ENCODE measurements at places on chromosomes 11 and 22. TPM values are rescaled to one million over a fixed set of nuclear protein-coding genes. Genes with fewer than 3 reads are reported as not detected.

GRCh38 chr11:56716379-56716854, 17.5 kb downstream of the OR9G1 start:
- no peak for DNase-seq

GRCh38 chr11:134647066-134647743, 235.2 kb upstream of the B3GAT1 start:
- DNase-seq = no peak

GRCh38 chr22:30327864-30328345, 1.2 kb upstream of the TBC1D10A start:
- DNase-seq = no peak

DNA sequence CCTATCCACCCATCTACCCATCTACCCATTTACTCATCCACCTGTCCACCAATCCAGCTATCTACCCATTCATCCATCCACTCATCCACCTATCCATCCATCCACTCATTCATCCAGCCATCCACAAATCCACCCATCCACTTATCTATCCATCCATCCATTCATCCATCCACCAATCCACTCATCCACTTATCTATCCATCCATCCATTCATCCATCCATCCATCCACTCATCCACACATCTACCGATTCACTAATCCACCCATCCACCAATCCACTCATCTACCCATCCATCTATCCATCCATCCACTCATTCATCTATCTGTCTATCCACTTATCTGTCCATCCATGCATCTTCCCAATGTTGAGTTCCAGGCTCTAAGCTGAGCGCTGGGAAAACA, 1.7 kb upstream of the SPI1 start:
- DNase-seq = no peak

DNA sequence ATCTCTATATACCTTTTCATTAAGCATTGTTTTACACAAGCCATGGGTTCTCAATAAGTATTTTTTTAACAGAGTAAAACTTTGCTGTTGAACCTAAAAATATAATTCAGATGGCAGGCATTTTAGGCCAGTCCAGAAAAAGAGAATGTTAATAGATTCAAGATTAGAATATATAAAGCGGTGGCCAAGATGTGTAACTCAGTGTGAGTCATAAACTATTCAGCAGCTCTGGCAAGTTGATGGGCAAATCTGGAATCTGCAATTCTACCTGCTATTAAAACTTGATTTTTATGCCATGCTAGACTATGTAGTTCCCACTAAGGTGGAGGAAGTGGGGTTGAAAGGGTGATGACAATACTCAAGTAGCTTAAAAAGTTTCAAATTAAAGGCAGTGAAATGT, 45.4 kb downstream of the CASP12 start:
- no peak for DNase-seq

GRCh38 chr11:69892237-69892985, 73.2 kb upstream of the FGF3 start:
- DNase-seq = no peak

DNA sequence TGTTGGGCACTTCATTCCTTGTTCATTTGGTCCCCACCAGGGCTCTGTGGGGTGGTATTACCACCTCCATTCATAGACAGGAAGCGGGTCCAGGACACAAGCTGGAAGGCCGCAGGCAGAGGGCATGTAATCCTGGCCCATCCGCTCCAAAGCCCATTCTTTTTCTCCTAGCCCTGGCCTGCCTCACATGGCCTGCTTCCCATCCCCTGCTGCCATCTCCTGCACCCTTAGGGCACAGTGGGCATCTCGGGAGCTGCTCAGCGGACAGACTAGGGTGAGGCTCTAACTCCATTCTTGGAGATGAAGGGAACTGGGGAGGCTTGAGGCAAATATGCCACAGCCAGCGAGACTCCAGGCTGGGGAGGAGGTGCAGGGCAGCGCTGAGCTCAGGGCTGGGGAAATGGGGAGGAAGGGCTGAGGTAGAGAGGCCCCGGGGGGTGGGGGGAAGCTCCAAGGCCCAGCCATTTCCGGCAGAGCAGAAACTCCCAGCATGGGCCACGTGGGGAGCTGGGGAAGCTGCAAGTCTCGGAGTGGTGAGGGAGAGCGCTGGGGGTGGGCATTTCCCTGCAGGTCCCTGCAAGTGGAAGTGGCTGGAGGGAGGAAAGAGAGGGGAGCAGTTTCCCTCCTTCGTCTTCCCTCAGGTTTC, 14.3 kb upstream of the BCL9L start:
- no peak for DNase-seq

DNA sequence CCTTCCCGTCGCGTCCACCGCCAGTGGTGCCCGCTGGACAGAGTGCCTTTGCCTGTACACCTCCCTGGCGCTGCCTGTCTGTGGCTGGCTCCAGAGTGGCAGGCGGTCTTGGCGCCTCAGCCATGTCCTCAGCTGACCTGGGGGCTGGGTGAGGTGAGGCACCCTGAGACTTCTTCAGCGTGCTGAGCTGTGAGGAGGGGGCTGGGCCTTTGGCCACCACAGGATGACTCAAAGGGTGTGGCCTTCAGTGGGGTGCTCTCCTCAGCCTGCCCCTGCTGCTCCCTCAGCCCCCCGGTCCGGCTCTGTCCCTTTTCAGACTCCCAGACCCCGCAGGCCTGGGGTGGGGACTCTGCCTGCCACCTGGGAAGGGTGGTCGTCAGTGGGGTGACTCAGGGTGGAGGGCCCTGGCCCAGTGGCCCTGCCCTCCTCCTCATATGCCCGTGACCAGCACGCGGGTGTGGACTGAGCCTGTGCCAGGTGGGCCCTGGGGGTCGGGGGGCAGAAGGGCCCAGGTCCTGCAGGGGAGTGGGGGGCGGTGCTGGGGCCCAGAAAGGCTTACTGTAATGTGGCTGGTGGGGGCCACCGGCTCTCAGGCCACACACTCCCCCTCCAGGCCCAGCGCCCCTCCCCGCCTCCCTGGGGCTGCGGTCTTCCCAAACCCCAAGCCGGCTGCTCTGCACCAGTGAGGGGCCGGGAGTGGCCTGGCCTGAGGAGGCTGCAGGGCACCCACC, 15.9 kb downstream of the CRELD2 start:
- no peak for DNase-seq

DNA sequence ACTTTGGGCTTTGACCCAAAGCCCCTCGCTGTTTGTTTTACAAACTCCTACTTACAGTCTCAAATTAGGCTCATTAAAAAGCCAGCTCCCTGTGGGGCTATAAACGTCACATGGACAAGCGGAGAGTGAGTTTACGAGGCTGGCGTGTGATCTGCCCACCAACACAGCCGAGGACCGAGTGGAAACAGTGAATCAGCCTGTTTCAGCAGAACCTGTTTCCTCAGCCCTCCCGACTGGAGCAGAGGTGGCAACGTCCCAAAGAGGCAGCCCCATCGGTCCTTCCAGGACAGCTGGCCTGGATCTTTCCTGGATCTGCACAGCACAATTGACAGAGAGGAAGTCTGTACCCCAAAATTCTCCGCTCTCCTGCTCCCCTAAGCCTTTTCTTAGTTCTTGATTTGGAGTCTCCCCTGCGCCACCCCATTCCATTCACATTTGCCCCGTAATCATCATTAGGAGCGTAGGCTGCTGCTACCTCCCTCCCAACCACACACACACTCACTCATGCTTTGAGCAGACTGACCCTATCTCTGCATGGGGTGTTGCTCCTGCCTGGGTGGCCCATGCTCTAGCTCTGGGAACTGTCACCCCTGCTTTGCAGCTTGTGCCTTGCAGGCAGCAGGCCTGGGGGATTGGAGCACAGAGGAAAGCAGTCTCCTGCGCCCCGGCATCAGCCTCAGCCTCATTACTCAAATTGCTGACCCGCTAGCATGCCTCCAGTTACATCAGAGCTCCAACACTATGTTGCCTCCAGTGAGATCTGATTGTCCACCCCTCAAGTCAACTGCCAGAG, 117.8 kb downstream of the NAT10 start:
- no peak for DNase-seq

- no peak for DNase-seq
These were observed 26.1 kb downstream of the APIP start for GRCh38 chr11:34890089-34890488.

GRCh38 chr11:70547821-70548670, 149.7 kb downstream of the CTTN start:
- DNase-seq = no peak

- no peak for DNase-seq
These were observed 122.3 kb upstream of the SNX19 start for GRCh38 chr11:131038597-131038996.

GRCh38 chr11:47355283-47356128, 3.0 kb upstream of the MYBPC3 start:
- DNase-seq = no peak

GRCh38 chr11:115379528-115379927, 124.7 kb downstream of the CADM1 start:
- no peak for DNase-seq

GRCh38 chr11:5137996-5138395, at the start of gene OR52A5:
OR52A5 (minus strand) TSS chr11:5138356; CDS start chr11:5132642, 5,714 bp downstream.
- DNase-seq = no peak

DNA sequence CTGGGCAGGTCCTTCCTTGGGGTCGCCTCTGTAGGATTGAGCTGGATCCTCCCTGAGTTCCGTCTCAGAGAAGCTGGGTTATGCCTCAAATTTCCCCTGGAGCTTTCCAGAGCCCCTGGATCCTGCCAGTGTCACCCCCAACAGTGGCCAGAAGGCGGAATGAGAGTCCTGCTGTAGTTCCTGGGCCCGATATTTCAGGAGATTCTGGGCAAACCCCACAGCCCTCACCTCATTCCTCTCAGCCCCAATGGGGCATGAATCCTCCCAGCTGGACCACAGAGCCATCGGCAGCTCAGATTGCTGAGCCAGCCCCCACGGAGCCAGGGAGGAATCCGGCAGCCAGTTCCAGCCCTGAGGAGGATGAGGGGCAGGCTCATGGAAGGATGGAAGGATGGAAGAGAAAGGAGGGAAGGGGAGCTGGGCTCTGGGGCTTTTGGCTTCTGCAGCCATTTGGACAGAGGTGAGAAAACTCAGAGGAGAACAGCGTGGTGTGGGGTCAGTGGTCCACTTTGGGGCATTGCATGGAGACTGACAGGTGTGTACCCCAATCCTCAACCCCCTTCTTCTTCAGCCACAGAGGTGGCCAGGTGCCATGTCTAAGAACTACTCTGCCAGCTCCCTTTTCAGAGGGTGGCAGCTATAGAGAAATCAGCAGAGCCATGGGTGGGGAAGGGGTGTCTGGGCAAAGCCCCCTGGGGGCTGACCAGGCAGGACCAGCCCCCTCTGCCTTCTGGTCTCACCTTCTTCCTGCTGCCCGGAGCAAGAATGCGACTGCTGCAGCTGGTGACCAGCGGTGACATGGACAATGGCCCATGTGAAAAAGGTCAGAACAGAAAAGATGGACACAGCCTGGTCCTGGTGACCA, 867.6 kb downstream of the TBC1D22A start:
- DNase-seq = peak; percentile 91

DNA sequence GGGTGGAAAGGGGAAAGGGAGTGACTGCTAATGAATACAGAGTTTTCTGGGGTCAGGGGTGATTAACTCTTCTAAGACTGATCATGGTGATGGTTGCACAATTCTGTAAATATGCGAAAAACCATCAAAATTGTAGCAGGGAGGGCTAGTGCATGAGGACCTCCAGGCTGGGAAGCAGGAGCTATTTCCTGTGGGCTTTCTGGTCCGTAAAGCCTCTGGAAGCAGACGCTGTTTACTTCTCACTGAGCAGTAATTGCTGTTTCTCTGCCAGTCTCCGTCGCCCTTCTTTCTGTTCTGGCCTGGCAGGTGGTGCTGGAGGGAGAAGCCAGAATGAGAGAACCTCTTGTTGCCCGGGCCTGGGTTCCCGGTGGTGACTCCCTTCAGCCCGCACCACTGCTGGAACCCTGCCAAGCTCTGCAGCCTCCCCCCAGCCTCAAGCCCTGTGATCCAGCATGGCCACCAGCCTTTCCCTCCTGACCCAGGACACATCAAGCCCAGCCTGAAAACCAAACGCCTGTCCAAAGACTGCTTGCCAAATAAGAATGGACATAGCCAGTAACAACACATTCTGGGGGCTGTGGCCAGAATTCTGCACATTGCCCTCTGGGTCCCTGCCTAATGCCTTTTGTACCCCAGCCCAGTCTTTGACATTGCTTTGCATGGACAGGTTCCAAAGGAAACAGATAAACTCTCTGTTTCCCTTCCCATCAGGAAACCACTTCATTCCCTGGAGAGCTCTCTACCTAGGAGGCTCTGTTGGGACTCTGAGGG, 201.0 kb upstream of the NAV2 start:
- no peak for DNase-seq

DNA sequence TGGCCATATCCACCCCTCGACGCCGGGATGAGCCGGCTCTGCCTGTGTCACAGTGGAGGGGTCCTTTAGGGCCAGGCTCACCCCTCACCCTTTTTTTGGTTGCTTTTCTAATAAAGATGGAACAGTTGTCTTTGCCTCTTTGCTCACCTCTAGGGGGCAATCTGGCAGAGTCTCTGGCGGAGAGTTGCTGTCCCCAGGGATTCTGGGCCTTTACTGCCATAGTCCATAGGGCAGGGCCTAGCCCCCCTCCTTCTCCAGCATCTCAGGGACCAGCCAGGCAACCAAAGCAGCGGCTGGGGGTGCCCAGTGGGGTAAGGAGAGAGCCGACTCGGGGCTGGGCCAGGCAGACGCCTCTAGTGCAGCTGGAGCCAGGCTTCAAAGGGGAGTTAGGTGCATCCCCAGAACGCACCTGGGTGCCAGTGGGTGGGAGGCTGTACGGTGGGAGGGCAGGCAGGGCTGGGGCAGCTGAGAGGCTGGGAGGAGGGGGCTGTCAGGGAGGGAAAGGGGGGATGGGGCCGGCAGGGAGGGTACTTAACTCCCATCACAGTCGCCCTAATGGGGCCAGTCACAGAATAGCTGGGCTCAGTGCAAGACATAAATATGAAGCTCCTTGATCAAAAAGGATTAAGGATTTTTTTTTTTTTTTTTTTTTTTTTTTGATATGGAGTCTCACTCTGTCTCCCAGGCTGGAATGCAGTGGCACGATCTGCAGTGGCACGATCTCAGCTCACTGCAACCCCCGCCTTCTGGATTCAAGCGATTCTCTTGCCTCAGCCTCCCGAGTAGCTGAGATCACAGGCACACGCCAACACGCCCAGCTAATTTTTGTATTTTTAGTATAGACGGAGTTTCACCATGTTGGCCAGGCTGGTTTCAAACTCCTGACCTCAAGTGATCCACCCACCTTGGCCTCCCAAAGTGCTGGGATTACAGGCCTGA, 2.5 kb upstream of the SUSD2 start:
- no peak for DNase-seq

- DNase-seq = peak; percentile 85
These were observed 3.6 kb downstream of the PRDX5 start for GRCh38 chr11:64321533-64321932.

DNA sequence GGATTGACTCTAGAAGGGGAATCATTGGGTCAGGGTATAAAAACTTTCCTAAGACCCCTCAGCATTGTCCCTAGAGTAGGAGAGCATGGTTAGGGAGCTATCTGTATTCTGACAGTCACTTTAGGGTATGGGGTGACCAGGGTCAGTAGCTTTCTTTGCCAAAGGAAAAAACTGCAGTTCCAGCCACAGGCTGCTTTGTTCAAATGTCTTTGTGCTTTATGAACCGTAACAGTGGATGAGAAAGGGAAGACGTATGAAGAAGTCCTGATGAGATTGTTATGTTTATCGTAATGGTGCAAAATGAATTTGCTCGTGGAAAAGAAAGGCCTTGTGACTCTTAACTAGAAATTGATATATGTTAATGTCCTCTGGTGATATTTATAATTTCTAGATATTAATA, 30.0 kb downstream of the CYB5R2 start:
- no peak for DNase-seq

GRCh38 chr11:87523276-87523675, 485.5 kb downstream of the TMEM135 start:
- no peak for DNase-seq

The PDHX gene
- 15.0 TPM for total RNA-seq

The CARD10 gene
- total RNA-seq = 11.0 TPM

The DERL3 gene
- 0.25 TPM for total RNA-seq

The MMP13 gene
- total RNA-seq = 0.98 TPM
